ENCODE measurements at places on chromosomes 7 and 10. TPM values are rescaled to one million over a fixed set of nuclear protein-coding genes. Genes with fewer than 3 reads are reported as not detected.

DNA sequence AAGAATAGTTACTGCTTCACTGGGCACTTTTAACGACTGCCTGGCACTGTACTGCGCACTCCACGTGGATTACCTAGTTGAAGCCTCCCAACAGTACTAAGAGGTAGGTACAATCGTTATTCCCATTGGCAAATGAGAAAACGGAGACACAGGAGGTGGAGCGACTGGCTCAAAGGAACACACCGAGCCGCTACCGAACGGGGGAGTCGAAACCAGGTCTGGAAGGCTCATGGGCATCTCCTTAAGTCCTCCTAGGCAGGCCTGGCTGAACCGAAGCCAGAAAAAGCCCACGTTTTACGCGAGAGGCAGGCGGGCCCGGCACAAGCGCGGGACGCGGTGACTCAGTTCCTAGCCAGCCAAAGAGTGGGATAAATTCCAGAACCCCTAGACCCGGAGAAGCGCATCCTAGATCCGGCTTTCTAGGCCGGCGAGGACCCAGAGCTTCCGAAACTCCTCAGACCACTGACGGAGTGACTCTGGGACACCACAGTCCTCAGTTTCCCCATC, 472 bp downstream of the PDAP1 start:
- DNase-seq: no peak
- H3K27me3 ChIP-seq: no peaks in the 10 kb centered on the region
- H3K4me1 ChIP-seq: peaks cover 45% of the 10 kb centered on the region

GRCh38 chr7:67878808-67879207, 882.2 kb downstream of the TYW1 start:
- H3K27me3 ChIP-seq: no peaks in the 10 kb centered on the region
- no peak for DNase-seq
- H3K36me3 ChIP-seq: peaks cover 8% of the 10 kb centered on the region
- no peaks in the 10 kb centered on the region for H3K4me1 ChIP-seq
- H3K27ac ChIP-seq: no peak overlapping the region

DNA sequence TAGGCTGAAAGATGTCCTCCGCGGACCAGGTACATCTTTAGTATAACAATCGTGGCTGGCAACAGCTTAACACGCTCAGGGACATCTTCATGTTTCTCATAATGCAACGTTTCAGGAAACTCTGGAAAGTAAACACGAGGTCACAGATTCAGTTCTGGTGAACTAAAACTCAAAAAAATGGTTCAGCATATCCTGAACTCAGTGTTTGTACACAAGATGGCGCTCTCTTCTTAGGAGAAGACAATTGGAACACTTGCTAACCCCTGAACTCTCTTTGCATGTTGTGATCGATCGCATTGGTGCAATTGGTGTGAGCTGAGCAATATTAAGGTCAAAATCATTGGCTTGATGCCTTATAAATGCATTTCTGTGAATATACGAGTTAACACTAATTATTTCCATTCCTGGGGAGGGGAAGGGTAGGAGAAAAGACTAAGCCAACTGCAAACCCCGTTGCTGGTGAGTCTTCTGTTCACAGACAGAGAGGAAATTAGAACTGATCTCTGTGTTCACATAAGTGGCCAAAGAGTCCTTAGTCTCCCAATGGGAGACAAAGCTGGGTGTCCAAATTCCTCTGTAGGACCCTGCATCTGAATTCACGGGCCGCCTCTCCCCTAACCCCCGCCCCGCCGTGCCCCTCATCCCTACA, 52.6 kb upstream of the FAM180A start:
- peaks cover 37% of the 10 kb centered on the region for H3K27me3 ChIP-seq
- H3K27ac ChIP-seq: no peak overlapping the region
- DNase-seq: peak; percentile 47
- no peaks in the 10 kb centered on the region for H3K36me3 ChIP-seq
- peaks cover 8% of the 10 kb centered on the region for H3K4me1 ChIP-seq
- no peak overlapping the region for H3K4me3 ChIP-seq

DNA sequence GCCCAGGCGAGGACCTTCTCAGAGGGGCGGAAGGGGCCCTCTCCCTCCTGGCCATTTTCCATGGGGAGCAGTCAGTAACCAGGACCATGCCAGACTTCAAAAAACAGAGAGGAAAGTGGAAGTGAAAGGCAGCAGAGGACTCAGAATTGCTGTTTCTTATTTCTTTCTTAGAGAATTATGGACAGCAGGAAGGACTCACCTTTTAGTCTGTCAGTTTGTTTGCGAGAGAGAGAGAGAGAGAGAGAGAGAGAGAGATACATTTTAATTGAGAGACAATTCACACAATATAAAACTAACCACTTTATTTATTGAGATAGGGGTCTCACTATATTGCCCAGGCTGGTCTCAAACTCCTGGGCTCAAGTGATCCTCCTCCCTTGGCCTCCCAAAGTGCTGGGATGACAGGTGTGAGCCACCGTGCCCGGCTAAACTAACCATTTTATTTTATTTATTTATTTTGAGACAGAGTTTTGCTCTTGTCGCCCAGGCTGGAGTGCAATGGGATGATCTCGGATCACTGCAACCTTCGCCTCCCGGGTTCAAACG, 24.5 kb downstream of the SCD start:
- H3K27ac ChIP-seq: peak overlapping the region; percentile 83
- no peaks in the 10 kb centered on the region for H3K36me3 ChIP-seq
- peaks cover 23% of the 10 kb centered on the region for H3K4me1 ChIP-seq
- no peak overlapping the region for H3K4me3 ChIP-seq
- no peak for DNase-seq
- H3K27me3 ChIP-seq: no peaks in the 10 kb centered on the region

- no peaks in the 10 kb centered on the region for H3K36me3 ChIP-seq
- no peak overlapping the region for H3K27ac ChIP-seq
- DNase-seq: no peak
- H3K27me3 ChIP-seq: peaks cover 9% of the 10 kb centered on the region
These were observed 98.9 kb downstream of the DYNC1I1 start for GRCh38 chr7:95871075-95871848.

- no peak for DNase-seq
- H3K27me3 ChIP-seq: no peaks in the 10 kb centered on the region
- H3K4me1 ChIP-seq: no peaks in the 10 kb centered on the region
- H3K27ac ChIP-seq: no peak overlapping the region
- H3K36me3 ChIP-seq: no peaks in the 10 kb centered on the region
- H3K4me3 ChIP-seq: no peak overlapping the region
These were observed 565.5 kb upstream of the IGFBP3 start for GRCh38 chr7:46486256-46487206.

Gene LRGUK
- not detected for polyA plus RNA-seq

Gene PON3
- not detected for polyA plus RNA-seq

Gene MSS51
- polyA plus RNA-seq: not detected

Gene DBF4
- polyA plus RNA-seq: 29.5 TPM
